ENCODE measurements at places on chromosomes 6 and 20.

DNA sequence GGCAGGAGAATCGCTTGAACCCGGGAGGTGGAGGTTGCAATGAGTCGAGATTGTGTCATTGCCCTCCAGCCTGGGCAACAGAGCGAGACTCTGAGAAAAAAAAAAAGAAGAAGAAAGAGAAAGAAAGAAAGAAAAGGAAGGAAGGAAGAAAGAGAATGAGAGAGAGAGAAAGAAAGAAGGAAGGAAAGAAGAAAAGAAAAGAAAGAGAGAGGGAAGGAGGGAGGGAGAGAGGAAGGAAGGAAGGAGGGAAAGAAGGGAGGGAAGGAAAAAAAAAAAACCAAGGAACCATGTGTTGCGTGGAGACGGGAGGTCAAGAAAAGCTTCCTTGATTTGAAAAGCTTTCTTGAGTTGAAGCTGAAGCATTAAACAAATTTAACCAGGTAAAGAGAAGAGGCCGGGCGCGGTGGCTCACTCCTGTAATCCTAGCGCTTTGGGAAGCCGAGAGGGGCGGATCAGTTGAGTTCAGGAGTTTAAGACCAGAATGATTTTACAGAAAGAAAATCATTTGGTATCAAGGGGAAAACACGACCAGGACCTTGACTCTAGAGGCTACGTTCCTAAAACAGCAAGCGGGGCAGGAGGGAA is 90.5 kb upstream of the PRSS16 start:
- no peak for DNase-seq

DNA sequence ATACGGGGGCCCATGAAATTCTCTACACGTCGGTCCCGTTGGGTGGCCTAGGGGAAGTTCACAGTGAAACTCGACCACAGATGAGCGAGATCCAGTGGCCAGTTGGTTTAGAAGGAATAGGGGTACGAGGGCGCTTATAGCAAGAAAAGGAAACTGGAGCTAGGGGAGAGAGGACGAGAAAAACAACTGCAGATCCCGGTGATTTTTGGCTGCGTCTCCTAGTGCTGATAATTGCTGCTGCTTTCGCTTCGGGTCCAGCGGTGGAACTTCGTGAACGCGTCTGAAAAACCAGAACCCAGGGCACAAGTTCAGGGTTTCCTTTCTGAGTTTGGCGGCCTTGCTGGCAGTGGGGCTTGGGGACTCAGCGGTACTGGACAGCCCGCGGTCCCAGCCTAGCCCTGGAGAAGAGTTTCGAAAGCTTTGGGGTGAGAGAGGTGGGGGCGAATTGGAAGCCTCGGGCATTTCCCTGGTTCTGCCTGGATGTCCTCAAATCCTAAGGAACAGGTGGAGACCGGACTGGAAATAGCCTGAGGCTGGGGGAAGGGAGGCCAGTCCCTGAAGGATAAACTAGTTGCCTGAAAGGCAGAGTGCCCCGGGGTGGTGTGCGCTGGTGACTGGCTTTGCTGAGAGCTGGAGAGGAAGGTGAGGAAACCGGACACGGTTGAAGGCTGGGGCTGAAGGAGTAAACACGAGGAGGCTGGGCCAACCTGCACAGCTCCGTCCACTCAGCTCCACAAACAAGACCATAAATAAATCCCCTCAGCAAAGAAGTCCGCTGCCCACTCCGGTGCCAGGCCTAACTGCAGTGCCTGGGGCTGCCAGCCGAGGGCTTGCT is 793 bp downstream of the GMPR start:
- DNase-seq: peak; percentile 41

DNA sequence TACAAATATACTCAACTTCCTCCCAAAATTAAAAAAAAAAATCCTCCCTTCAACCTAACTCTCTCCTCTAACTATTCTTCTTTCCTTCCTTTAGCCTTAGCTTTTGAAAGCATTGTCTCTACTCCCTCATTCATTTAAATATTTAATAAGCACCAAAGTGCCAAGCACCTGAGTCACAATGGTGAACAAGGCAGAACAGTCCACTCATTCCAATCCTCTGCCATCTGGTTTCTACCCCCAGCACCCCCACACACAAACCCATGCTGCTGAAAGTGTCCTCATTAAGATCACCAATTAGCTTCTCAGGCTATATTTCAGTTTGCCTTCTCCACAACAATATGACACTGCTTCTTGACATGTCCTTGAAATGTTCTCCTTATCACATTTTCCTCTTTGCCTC is 76.3 kb downstream of the DTNBP1 start:
- no peak for DNase-seq

DNA sequence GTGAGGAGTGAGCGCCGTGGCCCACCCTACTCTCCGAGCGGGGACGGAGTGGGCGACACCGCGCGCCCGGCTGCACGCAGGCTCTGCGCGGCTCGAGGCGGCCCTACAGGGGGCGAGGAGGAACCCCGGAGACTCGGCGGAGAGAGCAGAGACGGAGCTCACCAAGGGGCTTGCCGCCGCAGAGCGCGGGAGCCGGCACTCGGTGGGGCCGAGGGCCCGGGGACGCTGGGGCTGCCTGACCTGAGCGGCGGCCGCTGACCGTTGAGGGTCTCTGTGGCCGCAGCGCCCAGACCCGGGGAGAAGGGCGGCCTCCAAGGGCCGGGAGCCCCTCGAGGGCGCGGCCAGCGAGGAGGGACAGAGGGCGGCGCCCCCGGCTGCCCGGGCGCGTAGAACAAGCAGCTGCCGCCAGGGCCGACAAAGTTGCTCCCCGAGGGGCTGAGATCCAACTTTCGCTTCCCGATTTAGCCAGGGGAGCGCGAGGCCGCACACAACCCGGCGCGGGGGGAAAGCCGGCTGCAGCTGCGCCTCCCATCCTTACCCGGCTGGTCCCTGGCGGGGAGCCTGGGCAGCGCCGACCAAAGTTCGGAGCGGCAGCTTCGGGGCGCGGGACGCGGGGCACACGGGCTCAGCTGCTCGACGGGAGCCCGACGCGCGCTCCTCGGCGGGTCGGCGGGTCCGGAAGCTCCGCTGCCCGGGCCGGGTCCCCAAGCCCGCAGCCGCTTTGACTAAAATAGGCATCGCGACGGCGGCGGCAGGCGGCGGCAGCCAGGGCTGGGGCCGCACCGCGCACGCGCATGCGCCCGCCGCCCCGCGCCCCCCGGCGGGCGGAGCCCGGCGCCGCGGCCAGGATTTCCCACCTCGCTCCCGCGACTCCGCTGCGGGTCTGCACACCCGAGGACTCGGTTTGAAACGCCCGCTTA is 43.1 kb downstream of the POPDC3 start:
- DNase-seq: peak; percentile 25

DNA sequence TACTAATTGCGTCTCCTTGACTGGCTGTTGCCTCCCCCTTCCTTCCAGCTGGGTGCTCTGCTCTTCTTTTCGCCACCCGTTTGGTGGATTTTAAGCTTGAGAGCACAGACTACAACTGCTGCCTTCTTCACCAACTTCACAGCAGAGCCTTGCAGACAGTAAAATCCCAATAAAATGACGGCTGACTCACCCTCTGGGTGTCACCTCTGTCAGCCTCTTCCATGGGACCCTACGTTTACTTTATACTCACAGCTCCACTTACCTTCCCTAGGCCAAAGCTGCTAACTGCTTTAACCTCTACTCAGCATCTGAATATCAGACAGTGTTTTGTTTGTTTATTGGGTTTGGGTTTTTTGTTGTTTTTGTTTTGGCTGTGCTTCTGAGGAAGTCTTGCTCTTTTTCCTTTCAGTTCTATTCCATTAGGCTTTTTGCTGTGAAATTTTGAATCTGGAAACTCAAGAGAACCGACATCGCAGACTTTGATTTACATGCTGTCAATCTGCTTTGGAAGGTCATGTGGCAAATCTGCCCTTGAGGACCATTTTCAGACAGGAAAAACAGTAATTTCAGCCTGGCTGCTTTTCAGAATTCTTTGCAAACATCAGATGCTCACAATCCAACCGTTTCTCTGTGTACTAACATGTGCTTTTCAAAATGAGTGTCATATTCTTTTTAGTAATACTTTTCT is 2.4 kb downstream of the AGPAT4 start:
- DNase-seq: no peak

DNA sequence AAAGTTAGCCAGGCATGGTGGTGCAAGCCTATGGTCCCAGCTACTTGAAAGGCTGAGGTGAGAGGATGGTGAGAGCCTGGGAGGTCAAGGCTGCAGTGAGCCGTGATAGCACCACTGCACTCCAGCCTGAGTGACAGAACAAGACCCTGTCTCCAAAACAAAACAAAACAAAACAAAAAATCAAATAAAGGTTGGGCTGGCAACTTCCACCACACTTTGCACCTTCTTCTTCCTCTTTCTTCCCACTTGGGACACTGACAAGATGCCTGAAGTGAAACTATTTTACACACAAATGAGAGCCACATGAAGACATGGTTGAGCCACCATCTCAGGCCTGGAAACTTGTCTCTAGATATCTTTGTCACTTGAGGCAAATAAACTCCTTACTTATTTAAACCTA is 53.8 kb upstream of the CCDC28A start:
- no peak for DNase-seq

- no peak for DNase-seq
These were observed 59.3 kb downstream of the KIF6 start for GRCh38 chr6:39665861-39666260.

DNA sequence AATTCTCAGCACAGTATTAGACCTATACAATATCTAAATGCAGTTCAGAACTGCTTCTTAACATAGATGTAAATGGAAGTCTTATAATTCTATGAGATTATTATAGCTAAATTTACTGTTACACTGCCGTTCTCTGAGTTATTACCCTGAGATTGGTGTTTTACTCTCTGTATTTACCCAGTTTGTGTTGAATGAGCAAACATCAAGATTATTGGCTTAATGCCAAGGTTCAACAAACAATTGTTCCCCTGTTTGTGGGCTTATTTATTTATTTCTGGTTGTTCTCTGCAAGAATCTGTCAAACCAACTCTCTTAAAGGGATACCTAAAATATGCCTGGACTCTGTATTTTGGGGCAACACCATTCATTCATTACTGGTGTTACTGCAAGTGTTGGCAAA is 5.2 kb upstream of the STMND1 start:
- DNase-seq: no peak

- DNase-seq: no peak
These were observed 113.5 kb downstream of the CD83 start for GRCh38 chr6:14231071-14231483.

GRCh38 chr6:132333639-132334520 is 67.4 kb downstream of the MOXD1 start:
- no peak for DNase-seq

- no peak for DNase-seq
These were observed 324.7 kb downstream of the SYNE1 start for GRCh38 chr6:152312434-152312833.

DNA sequence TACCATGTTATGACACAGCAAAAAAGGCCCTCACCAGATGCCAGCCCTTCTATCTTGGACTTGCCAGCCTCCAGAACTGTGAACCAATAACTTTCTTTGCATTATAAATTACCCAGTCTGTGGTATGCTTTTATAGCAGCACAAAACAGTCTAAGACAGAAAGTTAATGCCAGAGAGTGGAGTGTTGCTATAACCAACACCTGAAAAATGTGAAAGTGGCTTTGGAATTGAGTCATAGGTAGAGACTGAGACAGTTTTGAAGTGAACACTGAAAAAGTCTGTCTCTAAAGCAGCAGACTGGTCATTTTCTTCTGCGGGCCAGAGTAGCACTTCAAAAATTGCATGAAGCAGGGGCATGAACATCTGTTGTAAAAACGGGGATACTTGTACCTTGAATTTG is 28.0 kb upstream of the ASIP start:
- DNase-seq: no peak

DNA sequence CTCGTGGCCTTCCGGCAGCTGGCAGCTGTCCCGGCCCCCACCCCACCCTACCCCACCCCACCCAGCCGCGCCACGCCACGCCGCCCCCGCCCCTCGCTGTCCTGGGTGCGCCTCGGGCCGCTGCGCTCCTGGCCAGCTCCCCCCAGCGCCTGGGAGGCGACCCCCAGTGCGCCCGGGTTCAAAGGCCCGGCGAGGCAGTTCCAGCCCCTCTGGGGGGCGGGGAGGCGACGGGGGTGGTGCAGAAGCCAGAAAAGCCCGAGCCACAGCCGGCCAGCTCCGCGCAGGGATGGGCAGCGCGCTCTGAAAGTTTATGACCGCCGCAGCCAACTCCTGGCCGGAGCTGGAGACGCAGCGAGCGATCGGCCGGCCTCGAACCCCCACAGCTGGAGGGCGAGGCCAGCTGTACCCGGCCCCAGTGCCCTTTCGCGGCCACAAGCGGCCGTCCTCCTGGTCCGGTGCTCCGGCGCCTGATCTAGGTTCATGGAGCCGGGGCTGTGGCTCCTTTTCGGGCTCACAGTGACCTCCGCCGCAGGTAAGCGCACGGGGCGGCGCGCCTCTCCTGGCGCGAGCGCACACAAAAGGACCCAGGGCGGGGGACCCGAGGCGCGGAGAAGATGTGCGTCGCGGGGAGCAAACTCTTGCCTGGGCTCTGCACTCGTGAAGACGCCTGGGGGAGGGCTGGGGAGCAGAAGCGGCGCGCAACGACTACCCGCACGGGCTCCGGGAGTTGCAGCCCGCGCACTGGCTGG is at the start of gene EDN3:
TSS of gene EDN3 (plus strand) at position 279 of the 749 bp plus-strand sequence. CDS start at position 481, 202 bp downstream.
- DNase-seq: peak; percentile 5

DNA sequence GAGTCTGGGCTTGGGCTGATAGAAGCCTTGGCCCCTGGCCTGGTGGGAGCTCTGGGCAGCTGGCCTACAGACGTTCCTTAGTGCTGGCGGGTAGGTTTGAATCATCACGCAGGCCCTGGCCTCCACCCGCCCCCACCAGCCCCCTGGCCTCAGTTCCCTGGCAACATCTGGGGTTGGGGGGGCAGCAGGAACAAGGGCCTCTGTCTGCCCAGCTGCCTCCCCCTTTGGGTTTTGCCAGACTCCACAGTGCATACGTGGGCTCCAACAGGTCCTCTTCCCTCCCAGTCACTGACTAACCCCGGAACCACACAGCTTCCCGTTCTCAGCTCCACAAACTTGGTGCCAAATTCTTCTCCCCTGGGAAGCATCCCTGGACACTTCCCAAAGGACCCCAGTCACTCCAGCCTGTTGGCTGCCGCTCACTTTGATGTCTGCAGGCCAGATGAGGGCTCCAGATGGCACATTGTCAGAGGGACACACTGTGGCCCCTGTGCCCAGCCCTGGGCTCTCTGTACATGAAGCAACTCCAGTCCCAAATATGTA is 957 bp upstream of the VEGFA start:
- no peak for DNase-seq

GRCh38 chr6:162032620-162033019 is 694.9 kb downstream of the PRKN start:
- no peak for DNase-seq

- DNase-seq: no peak
These were observed 116.2 kb downstream of the ISM1 start for GRCh38 chr20:13337090-13337784.

- DNase-seq: no peak
These were observed 59.6 kb upstream of the AFDN start for GRCh38 chr6:167766986-167767714.

- DNase-seq: no peak
These were observed 85.8 kb upstream of the TOP1 start for GRCh38 chr20:40942775-40943174.

Measured in iPS DF 6.9 (cell line).